Stimulated activated CD8-positive, alpha-beta memory T cell treated with anti-CD3 and anti-CD28 coated beads, Interleukin-2, amount 100 ng/mL, for 1 hour (primary cell): ENCODE measurements at places on chromosomes 11 and 22.

DNA sequence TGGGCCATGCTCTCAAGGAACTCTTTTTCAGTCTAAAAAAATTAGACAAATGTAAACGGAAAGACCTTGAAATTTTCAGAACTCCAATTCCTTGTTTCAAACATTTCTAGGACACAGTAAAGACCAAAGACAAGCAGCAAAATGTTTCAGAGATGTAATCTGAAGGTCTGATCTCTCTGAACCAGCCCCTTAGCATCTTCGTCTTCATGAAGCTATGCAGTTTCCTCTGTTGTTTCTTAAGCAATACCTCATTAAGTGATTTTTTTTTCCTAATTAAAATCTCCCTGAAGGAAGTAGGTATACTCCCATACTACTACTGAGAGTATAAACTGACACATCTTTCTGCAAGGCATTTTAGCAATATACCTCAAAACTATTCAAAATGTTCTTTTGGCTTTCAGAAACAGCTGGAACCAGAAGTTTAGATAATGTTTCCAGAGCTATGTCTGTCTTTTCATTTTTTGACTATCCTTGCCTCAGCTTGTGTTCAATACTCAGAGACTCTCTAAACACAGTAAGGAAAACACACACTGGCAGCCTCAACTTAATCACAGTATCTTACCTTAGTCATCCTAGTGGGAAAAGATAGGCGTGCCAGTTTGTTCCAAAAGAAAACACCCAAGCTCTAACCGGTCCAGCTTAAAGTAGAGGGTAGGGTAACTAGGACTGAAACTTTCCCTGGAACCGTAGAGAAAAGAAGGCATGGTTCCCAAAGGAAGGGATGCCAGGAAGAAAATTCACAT lies 25.1 kb downstream of the SBF2 start:
- no peak for DNase-seq

GRCh38 chr22:39183991-39184585 lies 31.6 kb upstream of the CBX7 start:
- DNase-seq = no peak

- no peak for DNase-seq
Measured at GRCh38 chr22:40621309-40622151, 15.0 kb downstream of the MRTFA start.

GRCh38 chr11:16784666-16785065 lies 46.2 kb downstream of the C11orf58 start:
- no peak for DNase-seq

GRCh38 chr11:80282643-80283042 lies 841.8 kb upstream of the TENM4 start:
- DNase-seq = no peak

DNA sequence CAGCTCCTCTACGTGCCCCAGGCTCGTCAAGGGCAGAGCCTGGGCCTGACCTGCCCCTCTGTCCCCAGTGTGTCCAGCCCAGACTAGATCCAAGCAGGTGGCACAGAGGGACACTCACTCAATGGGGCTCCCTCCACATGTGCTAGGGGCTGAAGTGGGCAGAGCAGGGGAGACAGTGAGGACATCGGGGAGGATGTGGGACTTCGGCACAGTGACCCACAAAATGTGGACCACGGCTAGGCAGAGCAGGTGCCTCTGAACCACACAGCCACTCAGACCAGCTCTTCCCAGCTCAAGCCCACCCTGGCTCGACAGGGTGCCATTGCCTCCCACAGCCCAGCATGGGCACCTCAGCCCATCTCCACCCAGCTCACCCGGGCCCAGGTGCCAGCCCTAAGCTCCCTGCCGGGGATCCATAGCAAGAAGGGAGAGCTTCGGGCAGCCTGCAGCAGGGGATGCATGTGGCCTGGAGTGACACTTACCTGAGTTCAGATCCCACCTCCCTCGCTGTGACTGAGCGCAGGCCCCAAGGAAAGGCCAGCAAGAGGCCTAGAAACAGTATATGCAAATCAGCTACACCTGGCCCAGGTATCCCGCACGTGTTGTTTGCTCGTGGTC lies 46.9 kb upstream of the RTL6 start:
- no peak for DNase-seq

DNA sequence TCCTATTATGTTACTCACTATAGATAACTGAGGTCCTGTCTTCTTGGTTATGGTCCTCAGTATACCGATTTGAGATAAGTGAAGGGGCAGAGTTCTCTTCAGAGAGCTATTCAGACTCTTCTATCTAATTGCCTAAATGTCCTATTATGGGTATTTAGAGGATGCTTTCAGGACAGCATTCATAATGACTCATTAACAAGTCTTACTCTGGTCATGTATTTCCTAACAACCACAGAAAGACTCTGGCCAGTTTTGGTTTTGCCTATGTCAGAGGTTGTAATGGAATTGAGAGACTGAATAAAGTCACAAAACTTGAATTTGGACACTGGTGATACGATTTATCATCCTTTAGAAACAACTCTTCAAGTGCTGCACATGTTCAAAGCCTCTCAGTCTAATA lies 1233.0 kb downstream of the JRKL start:
- no peak for DNase-seq

GRCh38 chr11:116485425-116485824 lies 287.4 kb downstream of the BUD13 start:
- no peak for DNase-seq

GRCh38 chr11:69274531-69275016 lies 19.4 kb upstream of the MYEOV start:
- no peak for DNase-seq

DNA sequence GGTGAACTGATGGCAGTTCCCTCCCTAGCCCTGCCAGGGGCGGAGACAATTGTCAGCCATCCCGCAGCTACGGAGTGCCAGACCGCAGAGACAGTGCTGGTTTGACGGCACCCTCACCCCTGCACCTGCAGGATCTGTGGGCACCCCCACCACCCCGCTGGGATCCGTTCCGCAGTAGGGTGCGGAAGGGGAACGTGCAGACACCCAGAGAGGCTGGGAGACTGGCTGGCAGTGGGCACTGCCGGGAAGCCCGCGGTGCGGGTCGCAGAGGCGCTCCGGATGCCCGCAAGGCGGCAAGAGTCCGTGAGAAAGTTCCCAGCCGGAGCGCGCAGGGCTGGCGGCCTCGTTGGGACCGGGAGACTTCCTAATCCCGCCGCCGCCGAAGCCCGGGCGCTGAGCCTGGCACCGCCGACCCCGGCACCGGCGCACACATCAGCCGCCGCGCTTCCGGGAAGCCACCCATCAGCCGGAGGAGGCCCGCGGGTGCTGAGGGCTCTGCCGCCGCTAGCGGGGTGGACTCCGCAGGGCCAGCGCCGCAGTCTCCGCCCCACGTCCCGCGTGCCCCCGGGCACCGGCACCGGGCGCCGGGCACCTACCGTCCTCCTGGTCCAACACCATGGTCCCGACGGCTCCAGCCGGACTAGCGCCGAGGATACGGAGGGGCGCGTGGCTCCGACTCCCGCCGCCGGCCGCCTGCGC lies 4.3 kb upstream of the LMO1 start:
- no peak for DNase-seq

DNA sequence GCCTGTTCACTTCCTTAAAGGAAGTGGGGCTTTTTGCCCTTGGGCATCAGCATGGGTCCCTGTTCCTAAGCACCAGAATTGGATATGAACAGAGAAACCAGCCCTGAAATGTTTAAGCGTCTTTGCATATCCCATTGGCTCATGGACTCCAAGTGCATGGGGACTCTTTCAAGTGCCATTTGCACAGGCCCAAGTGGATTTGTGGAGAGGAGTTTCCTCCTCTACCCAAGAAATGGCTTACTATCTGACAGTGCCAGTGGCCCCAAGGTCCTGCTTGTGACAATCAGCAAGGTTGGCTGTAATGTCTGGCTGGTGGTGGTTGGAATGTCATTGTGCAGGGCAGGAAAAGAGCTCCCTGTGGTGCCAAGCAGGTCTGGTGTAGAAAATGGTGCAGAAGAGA lies 4.0 kb downstream of the TOMM22 start:
- DNase-seq = no peak

DNA sequence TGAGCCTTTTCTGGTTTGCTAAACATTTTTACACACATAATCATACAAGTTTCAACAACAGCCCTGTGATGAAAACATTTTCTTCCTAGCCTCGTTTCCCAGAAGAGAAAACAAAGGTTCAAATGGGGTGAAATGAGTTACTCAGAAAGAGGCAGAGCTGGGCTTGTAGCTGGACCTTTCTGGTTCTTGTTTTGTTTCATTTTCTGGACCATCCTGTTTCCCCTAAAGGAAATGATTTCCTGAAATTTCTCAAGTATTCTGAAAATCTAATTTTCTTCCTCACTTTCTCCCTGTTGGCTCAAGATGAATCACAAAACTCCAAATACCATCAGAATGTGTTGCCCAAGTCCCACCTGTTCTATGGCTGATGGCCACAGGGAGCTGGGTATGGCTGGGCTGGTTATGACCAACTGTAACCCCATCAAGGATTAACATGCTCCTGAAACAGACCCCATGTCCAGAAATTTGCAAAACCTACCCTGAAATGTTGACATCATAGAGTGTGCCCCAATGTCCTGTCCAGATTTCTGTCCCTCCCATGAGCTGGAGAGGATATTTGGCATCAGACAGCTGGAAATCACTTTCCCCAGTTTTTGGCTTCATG lies 6.7 kb upstream of the APOL4 start:
- no peak for DNase-seq

DNA sequence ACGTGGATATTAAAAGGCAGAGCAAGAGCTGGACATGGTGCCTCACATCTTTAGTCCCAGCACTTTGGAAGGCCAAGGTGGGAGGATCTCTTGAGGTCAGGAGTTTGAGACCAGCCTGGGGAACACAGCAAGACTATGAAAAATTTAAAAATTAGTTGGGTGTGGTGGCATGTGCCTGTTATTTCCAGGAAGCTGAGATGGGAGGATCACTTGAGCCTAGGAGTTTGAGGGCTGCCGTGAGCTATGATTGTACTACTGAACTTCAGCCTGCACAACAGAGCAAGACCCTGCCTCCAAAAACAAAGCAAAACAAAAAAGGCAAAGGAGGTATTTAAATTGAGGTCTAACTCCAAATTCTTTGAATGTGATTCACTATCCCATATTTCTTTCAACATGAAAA lies 23.5 kb downstream of the RDX start:
- DNase-seq = no peak

DNA sequence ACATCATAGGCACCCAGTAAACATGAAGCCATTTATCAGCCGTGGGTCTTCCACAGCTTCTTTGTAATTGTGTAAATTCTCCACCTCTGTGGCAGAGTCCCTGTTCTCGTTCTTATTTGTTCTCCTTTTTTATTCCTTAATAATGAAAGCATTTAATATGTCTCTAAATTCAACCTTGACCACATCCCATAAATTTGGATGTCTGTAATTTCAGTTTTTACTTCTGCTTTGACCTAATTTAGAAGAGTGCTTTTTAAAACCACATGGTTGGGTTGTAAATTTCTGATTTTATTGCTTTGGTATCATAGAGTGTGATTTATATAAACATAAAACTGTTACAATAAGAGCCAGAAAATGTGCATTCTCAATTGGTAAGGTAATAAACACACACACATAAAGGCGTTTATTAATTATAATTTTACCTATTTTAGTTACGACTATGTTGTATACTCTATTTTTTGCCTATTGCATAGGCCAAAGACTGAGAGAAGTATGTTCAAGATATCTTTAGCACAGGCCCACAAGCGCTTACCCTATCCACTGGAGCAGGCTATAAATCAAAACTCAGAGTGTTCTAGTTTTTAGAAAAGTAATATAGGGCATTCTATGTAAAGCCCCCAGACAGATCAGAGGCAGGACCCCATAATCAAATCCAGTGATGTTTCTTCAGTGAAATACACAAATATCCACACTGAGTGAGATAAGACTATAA lies 58.0 kb upstream of the CCND1 start:
- DNase-seq = no peak

- DNase-seq = no peak
Measured at GRCh38 chr11:26229257-26229656, 102.7 kb upstream of the ANO3 start.

- DNase-seq = no peak
Measured at GRCh38 chr11:60783141-60783484, 2.0 kb upstream of the MS4A10 start.

- no peak for DNase-seq
Measured at GRCh38 chr11:46036009-46036408, 85.2 kb downstream of the PHF21A start.

- peak; percentile 92 for DNase-seq
Measured at GRCh38 chr22:50469377-50470305, 5.2 kb downstream of the SBF1 start.

DNA sequence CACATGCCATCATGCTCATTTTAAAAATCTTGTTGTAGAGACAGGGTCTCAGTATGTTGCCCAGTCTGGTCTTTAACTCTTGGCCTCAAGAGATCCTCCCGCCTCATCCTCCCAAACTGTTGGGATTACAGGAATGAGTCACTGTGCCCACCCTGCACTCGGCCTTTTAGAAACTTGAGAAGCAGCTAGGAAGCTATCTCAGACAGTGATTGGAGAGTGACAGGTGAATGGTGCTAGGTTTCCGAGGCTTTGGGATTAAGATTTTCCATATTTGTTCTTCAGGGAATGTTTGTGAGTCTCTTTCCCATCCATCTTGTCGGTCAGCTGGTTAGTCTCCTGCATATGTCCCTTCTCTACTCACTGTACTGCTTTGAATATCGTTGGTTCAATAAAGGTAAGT lies 10.5 kb downstream of the EI24 start:
- DNase-seq = no peak

DNA sequence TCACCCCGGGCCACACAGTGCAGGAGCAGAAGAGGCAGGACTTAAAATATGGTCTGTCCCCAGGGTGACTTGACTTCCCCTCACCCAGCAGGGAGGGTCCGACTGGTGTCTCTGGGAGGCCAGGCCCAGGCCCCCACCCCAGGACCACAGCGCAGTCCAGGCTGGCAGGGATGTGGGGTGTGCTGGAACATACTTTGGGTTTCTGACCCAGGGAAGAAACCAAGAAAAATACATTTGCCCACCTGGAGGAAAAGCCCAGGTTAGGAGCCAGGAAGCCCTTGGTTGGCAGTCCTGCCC lies 5.2 kb downstream of the C1QTNF6 start:
- no peak for DNase-seq

DNA sequence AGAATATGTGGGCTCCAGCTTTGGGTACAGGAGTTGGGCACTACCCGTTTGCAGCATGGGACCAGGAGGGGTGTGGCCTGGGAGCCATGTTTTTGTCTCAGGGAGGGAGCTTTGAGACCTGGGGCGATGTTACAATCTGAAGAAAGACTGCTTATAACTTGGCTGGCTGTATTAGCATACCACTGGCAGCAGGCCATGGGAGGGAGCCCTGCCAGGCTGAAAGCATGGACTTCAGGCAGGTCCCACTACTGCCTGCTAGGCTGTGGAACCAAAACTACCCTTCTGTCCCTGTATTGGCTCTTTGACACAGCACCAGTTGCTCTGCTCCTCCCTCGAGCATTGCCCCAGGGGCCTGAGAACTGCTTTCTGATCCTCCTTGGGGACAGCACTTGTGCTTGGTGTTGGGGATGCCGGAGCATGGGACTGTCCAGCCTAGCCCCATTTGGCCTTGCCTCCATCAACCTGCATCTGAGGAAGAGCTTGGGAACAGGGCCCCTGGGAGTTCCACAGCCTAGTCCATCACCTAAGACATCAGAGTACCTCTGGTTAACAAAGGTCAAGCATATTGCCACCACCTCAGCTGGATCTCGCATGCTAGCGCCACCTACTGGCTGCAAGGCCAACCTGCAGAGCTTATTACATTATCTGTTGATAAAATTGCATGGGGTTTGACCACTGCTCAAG lies 217.4 kb downstream of the SBF2 start:
- DNase-seq = no peak

- DNase-seq = no peak
Measured at GRCh38 chr22:36734171-36735058, 30.9 kb upstream of the CACNG2 start.

- DNase-seq = no peak
Measured at GRCh38 chr22:46056546-46057245, 79.7 kb upstream of the WNT7B start.
